ENCODE measurements at places on chromosomes 2 and 18.

DNA sequence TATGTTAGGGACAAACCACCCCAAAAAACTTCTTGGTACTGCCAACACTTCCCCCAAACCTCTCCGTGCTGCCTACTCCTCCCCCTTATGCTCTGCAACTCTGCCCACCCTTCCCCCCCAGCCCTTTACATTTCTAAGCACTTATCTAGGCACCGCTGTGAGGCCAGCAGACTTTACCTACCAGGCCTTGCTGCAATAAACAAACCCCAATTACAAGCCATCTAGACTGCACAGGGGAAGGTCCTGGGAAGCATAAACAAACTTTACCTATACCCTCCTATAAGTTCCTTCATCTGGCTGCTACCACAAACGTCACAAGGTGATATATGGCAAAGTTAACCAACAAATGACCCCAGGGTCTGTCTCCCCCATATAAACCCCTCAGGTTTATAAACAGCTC is 259.4 kb upstream of the GULP1 start:
- DNase-seq: no peak

DNA sequence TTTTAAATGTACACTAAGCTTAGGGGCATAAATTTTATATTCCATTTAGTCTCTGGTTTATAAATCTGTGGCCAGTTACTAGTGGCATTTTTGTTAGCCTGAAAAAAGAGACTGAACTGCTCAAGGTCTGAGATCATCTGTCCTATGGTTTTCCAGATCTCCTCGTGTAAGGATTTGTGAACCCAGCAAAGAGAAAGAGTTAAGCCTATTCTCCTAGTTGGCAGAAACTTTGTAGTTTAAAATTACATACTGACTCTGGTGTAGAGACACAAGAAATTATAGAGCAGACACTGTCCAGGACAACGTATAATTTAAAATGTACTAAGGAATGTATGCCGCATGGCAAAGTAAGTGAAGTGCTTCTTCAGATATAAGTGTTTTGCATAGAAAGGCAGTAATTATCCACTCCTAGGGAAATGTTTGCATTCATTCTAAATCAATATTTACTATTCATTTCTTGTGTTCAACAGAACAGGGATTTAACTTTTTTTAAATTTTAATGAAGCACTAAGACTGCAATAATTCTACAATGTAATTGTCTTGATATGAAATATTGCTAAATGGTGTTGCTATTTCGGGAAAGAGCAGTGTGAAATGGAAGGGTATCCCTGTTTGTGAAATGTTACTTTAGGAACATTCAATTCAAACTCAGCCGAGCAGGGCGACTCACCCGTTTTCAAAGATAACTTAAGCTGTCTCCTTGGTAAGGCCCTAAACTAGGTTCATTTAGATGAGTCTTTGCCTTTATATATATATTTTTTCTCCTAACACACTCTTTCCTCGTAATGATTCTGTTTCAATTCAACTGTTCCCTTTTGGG is 508.4 kb upstream of the ZEB2 start:
- no peak for DNase-seq

- DNase-seq: peak; percentile 32
These were observed 64.3 kb upstream of the PSMD14 start for GRCh38 chr2:161243905-161244304.

- no peak for DNase-seq
These were observed 80.1 kb downstream of the MBP start for GRCh38 chr18:77052297-77052982.

GRCh38 chr18:46393961-46394360 is 263.1 kb downstream of the LOXHD1 start:
- DNase-seq: no peak

GRCh38 chr2:119301413-119301812 is 65.2 kb downstream of the C2orf76 start:
- DNase-seq: no peak

DNA sequence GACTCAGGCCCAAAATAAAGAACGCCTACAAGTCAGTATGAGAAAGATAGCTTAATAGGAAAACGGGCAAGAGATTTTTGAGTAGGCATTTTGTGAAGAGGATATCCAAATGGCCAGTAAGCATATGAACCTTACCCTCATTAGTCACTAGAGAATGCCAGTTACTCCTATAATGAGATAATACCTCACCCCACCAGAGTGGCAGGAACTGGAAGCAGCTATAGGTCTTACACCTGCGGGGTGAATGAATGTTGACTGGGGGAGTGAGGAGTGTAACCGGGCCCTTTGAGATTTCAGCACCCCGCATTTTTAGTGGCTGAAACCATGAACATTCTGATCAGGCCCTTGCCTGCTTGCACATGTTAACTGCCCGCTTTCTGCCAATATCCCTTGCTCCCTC is 7.5 kb upstream of the PTPN2 start:
- DNase-seq: no peak

- DNase-seq: peak; percentile 47
These were observed 58.3 kb downstream of the FBXO36 start for GRCh38 chr2:229980431-229981184.

GRCh38 chr2:63093502-63093901 is 42.9 kb downstream of the OTX1 start:
- DNase-seq: no peak

- no peak for DNase-seq
These were observed 116.3 kb upstream of the RMP24 start for GRCh38 chr18:35856178-35856577.

DNA sequence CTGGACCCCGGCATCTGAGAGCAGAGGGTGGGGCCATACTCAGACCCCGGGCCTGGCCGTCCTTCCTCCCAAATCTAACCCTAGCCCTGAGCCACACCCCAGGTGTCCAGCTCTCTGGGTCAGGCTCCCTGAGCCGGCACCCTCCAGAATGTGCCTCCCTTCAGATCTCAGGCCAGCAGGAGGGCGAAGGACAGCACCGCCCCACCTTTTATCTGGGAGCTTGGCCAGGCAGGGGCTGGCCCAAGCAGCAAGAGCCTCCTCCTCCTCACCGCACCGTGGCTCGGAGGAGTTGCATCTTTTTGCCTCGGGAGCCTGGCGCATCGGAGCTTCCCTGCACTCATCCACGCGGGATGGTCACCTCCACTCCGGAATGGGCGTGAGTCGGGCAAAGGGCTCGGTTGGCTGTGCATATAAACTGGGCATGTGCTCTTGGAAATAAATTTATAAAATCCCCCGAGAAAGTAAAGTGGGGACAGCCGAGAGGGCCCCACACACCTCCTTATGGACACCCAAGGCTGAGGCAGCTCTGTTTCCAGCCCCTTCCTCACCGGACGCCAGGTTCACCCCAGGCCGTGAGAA is 69.1 kb upstream of the CTDP1 start:
- DNase-seq: no peak

DNA sequence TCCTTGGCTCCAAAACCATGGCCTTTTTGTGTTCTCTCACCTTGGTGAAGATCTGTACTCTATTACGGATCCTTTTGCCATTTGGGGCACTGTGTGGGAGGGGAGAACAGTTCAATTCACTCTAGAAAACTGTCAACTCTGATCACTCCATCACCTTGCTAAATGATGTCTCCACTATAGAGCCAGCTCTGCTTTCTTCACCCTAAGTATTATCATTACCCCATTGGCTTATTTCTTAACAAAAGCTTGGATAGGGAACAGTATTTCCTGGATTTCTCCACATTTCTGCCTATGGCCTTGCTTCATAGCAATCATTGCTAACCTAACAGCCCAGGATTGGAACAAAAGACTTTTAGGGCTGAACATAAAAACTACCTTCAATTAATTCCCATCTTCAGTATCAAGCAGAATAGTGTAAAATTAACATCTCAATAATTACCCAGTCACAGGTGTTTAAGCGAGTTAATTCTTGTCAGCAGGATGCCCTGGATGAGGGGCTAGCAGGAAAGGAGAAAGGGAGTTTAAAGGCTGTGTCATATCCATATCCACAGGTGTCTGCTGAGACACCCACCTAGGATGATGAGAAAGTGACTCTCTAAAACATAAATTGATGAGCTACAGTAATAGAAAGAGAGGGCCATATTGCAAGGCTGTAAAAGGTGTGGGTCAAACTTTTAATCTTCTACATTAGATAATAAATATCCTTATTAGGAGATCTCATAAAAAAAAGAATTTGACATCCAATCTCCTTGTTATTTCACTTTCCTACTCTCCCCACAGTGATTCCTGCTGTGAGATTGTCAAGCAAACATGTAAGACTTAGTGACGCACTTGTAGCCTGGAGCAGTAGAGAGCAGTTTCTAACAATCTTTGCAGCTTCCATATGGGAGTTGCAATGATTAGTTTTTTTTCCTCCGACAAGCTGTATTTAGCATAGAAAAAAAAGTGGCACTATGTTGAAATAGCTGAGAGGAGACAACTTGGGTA is 589.5 kb upstream of the NXPH2 start:
- DNase-seq: no peak

DNA sequence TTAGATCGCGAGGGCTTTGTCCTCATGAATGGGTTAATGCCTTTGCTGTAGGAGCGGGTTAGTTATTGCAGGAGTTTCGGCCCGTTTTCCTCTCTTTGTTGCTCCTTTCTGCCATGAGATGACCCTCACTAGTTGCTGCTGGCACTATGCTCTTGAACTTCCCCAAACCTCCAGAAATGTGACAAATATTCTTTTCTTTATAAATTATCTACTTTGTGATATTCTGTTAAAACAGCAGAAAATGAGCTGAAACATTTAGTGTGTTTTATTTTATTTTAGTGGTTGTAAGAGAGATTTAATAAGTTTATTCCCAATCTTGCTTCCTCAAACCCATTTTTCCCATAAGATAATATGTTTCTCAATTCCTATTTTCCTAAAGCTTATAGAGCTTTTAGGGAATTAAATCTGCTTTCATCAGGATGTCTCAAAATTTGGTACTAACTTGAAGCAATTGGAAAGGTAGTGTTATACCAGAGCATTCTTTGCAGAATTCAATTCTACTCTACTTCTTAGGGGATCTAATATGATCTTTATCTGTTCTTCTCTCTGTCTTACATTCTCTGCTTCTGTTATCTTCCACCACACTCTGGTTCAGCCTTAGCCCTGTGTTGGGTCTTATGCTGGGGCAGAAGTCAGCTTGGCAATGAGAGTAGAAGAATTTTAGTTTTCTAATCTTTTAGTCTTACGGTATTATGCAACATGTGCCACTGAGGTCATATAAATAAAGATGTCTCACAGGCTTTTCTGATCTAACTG is 23.1 kb downstream of the DDX1 start:
- no peak for DNase-seq

DNA sequence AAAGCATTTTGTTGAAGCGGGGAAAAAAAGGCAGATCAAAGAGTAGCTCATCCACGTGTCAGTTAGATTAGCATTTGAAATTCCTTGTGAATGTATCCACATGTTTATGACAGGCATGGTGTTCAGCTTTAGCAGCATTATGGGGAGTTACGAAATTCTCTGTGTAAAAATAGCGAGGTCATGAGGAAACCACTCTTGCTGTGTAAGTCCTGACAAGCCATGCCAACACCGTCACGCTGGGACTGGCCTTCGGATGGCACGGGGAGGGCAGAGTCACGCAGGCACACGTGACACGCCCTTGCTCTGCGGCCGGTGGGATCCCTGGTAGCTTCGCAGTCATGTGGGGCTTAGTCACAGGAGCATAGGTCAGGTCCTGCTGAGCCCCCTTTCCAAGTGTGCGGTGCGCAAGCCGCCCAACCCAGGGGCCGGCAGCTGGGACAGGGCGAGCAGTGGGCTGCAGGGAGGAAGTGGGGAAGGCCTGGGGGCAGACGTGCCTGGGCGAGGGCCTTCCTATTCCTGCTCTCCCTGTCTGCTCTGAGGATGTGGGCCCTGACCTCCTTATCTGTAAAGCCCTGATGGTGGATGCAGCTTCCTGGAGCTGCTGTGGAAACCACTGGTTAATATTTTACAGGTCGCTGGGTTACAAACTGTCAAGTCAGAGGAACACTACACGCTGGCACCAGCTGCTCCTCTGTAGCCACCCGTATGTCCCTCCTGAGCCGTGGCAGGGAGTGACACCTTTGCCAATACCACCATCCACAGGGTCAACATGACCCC is 18.0 kb downstream of the MBP start:
- no peak for DNase-seq

- DNase-seq: peak; percentile 26
These were observed 681.3 kb downstream of the ADCYAP1 start for GRCh38 chr18:1585881-1586488.

DNA sequence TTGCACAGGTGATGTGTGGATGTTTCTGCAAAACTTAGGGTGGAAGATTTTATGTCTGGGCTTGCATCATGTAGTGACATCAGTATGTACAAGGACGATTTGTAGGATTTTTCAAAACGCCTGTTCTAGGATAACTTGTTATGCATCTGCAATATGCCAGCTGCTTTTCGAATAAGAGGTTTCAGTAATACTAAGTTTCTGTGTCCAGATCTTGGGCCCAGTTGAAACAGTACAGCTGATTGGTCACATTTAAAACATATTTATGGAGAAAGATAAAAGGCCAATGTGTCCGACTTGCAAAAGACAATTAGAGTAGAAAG is 1.2 kb downstream of the PTPN4 start:
- peak; percentile 8 for DNase-seq

- no peak for DNase-seq
These were observed 232.2 kb upstream of the ETAA1 start for GRCh38 chr2:67164771-67165522.

DNA sequence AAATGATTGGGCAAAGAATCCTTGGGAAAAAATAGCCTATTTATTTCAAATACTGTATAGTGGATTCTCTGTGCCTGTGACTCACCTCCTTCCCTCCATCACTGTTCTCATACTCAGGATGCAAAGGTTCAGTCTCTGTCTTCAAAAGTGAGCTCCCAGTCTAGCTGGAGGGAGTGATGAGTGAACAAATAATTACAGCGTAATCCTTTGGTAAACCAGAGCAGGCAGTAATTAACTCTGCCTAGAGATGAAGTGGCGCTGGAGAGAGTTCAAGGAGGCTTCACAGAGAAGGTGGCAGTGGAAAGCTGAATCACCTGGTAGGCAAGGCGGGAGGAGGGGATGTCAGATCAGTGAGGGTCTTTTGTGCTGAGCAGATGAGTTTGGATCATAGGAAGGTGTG is 6.5 kb downstream of the DGUOK start:
- no peak for DNase-seq

DNA sequence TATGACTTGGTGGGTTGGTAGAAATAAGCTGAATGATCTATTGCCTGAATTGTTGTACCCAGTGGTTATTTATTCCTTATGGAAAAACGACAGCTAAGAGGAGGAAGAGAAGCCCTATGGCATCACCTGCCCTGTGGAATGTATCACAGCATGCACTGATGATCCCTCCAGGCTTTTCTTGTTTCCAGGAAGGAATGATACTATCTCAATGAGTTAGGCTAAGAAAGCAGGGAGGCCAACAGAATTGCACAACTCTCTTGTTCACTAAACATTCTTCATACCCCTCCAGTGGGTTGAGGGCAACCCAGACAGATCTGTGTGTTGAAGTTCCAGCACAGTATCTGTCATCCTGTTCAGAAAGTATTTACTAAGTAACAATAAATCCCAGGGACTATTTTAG is 1001.7 kb upstream of the GYPC start:
- DNase-seq: no peak

Measured in activated CD4-positive, alpha-beta T cell treated with anti-CD3 and anti-CD28 coated beads, Interleukin-2, amount 50 U/mL, for 16 hours (primary cell).